ENCODE measurements at places on chromosomes 1 and 21.

- DNase-seq: peak; percentile 84
These were observed 26.2 kb upstream of the EPHA2 start for GRCh38 chr1:16181887-16182719.

GRCh38 chr1:231778009-231778719, 151.6 kb downstream of the DISC1 start:
- peak; percentile 44 for DNase-seq

GRCh38 chr1:59383963-59384362, 87.1 kb downstream of the FGGY start:
- no peak for DNase-seq

GRCh38 chr1:156905651-156906050, 12.1 kb downstream of the PEAR1 start:
- no peak for DNase-seq

DNA sequence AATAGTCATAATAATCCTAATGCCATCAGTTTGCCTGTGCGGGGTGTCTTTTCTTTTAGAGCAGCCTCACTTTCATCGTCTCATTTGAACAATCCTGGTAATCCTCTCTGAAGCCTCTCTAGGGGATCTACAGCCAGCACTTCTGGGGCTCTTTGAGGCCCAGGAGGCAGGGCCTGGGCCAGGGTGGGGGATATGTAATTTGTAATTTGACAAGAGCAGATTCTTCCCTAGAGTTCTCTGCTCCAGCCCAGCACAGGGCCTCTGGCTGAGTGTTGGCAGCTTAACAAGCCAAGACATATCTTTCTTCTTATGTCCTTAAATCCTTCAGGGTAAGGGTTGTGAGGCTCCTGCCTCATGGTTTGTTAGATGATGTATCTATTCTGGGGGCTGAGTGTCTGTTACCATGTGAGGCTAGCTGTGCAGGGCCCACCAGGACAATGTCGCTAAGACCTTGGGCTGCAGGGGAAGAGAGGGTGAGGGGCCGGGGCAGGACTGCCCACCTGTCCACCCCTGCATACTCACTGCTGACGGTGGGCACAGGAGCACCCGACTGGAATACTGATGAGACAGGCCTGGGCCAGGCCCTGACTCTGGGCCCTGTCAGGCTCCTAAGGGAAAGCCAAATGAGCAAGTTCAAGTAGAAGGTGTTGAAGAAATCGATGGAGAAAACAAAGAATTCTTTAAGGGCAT, 45.3 kb upstream of the PARP1 start:
- DNase-seq: no peak

DNA sequence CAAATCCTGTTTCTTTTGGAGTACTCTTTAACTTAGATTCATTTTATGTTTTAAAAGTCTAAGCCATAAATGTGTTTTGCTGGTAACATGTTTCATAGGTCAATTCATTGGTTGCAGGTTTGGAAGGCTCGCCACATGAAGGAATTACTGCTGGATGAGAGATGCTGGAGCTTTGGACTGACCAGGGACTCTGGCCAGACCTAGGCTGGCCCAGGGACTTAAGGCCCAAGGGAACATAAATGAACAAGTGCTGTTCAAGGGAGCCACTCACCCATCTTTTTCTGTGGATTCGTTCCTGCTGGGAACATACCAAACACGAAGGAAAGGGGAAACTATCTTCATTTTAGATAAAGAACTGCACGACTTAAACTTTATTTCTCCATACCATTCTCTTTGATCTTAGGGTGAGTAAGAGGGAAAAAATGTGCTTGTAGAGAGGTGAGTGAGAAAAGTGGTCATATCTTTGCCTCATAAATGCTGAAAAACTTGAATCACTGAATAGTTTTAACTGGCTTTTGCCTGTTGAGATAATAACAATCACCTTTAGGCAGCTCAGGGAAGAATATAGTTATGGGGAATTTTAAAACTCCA, 15.3 kb upstream of the SHCBP1L start:
- DNase-seq: no peak

DNA sequence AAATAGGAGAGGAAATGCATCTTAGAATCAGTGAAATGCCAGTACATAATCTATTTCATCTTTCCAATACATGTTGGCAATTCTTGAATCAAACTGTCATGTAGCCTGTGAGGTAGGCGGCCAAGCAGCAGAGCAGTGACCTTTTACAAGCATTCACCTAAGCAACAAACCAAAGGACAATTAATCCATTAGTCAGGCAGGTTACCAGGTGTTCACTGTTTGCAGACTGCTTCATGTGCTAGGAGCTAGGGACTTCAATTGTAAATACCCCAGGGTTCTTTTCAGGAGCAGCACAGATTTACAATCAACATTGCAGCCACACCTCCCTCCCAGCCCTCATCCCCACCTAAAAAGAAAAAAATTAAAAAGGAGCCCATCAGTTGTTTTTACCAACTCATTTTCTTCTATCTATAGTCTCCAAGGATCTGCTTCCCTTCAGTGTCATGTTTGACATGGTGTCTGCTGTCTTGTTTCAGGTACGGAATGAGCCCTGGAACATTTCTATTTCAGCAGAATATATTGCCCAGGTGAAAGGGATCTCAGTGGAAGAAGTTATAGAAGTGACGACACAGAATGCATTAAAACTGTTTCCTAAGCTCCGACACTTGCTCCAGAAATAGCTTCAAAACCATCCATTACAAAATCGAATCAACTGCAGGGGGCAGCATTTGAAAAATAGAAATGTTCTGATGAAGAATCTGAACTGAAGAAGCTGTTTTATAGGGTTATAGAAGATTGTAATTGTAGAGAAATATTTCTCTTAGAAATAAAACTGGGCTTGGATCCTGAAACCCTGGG, 23.0 kb downstream of the TATDN3 start:
- no peak for DNase-seq

DNA sequence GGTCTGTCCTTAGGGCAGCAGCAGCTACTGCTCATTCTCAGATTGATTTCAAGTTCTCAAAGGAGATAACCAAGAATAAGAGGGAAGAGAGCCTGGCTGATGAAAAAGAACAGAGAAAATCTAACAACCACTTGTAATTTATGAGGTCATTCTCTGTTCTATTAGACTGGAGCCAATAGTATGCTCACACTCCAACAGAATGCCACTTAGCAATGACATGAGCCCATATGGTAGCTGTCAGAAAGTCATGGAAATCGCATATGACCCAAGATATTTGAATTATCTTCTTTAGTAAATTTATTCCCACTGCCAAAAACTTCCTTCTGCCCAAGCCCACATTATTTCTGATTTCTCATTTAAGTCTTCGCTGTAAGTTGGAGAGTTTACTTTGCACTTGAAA, 53.7 kb upstream of the PLA2G4A start:
- no peak for DNase-seq

GRCh38 chr1:232951180-232951579, 769 bp downstream of the NTPCR start:
- DNase-seq: peak; percentile 39

- no peak for DNase-seq
These were observed 174.7 kb downstream of the NRIP1 start for GRCh38 chr21:14890141-14890540.

GRCh38 chr1:235169986-235170385, 8.9 kb upstream of the RBM34 start:
- DNase-seq: no peak

GRCh38 chr1:220680085-220680687, 10.0 kb upstream of the C1orf115 start:
- DNase-seq: no peak

DNA sequence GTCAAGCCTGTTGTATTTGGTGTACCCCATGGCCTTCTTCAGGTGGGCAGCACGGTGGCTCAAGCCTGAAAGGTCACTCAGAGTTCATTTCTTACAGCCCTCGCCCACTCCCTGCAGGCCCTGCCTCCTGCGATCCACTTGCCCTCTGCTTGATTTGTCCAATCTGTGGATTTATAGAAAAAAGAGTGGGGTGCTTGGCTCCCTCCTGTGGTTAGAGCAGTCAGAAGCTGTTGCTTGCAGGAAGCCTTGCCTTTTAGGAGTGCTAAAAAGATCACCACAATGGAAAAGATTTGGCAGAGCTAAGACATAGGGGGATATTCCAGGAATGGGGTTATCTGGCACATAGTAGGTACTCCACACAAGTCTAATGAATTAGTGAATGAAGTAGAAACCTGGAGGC, 108.0 kb upstream of the TRABD2B start:
- no peak for DNase-seq

- DNase-seq: no peak
These were observed 60.4 kb upstream of the ATP1A1 start for GRCh38 chr1:116312681-116313069.

DNA sequence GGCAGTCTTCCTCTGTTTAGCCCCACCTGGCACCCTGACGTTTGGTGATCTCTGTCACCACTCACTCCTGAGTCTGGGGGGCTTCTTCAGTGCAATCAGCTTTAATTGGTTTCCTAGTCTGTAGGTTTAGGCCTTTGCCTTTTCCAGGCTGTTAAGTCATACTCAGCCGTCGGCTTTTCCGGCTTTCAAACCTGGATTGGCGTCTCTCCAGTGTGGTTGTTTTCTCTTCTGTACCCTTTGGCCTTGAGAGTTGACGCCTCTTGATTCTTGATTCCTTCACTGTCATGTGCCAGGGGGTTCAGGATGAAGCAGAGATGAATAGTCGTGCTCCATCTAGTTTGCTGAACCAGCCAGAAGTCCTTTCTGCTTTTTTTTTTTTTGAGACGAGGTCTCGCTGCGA, 24.9 kb downstream of the NCMAP start:
- no peak for DNase-seq

DNA sequence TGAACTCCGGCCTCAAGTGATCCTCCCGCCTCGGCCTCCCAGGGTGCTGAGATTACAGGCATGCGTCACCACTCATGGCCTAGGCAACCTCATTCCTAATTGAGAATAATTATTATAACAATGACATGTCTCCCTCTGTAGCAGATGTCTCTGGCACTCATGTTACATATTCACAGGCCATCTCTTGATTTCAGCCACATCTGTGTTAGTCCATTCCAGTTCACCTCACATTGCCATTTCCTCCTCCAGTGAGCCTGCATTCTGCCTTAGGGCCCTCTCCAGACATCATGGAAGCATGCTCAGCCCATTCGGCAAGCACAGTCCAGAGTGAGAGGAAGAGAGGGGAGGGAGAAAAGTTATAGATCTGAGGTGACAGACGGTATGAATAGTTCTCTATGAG, 32.5 kb downstream of the CDKN2C start:
- DNase-seq: no peak

GRCh38 chr1:179311149-179311700, 17.6 kb downstream of the SOAT1 start:
- DNase-seq: no peak

- no peak for DNase-seq
These were observed 553.8 kb upstream of the PRMT6 start for GRCh38 chr1:106502659-106503058.

DNA sequence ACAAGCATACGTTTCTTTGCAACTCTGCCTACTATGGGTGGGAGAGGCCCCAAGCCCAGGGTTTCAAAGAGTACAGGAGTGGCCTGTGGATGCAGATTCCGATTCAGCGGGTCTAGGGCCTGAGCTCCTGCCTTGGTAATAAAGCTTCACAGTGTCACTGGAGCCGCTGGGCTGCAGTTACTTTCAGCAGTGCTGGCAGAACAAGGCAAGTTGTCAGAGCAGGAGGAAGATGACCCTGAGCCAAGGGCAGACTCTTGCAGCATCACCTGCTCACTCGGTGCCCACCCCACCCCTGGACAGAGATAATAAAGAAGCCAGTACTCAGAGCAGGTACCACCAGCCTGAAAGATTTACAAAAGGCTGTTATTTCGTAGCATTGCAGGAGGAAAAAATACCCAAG, 8.0 kb upstream of the RAP1GAP start:
- no peak for DNase-seq

- DNase-seq: no peak
These were observed 791.0 kb upstream of the ADGRL4 start for GRCh38 chr1:79797487-79797886.

- no peak for DNase-seq
These were observed 218.7 kb downstream of the TM2D1 start for GRCh38 chr1:61506236-61506635.

DNA sequence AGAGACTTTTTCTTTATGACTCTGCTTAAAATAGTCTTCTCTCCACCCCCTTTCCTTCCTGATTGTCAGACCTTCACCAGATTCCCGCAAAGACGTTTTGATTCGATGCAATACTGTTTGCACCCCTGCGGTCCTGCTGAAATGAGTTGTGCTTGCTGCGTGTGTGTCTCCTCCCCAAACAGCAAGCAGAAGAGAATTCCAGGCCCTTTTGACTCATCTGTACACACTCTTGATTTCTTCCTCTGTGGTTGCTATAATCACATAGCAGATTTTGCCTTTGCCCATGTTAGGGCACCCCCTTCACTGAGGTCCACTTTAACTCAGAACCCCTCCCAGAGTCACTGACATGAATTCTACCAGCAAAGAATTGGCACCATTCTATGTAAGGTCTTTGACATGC, 136.5 kb downstream of the ZZZ3 start:
- DNase-seq: no peak

GRCh38 chr1:22137004-22137720, 5.7 kb downstream of the WNT4 start:
- DNase-seq: no peak

DNA sequence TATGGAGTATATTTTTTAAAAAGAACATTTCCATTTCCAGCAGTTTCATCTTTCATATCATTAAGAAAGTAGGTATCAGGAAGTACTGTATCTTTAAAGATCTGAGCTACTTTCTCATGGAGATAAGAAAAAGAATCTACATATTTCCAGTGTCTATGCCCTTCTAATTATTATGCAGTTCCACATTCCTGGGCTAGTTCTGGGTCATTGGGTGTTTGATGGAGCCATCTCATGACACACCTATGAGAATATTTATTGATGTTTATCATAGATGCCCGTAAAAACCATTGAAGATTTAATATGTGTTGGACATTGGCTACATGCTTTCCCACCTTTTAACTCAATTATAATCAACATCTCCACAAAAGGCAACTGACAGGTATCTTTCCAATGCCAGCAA, 21.0 kb downstream of the LCE4A start:
- no peak for DNase-seq

GRCh38 chr1:239511875-239512274, 125.5 kb downstream of the CHRM3 start:
- DNase-seq: no peak

- DNase-seq: no peak
These were observed 326.5 kb downstream of the PDE4B start for GRCh38 chr1:66119148-66119547.

DNA sequence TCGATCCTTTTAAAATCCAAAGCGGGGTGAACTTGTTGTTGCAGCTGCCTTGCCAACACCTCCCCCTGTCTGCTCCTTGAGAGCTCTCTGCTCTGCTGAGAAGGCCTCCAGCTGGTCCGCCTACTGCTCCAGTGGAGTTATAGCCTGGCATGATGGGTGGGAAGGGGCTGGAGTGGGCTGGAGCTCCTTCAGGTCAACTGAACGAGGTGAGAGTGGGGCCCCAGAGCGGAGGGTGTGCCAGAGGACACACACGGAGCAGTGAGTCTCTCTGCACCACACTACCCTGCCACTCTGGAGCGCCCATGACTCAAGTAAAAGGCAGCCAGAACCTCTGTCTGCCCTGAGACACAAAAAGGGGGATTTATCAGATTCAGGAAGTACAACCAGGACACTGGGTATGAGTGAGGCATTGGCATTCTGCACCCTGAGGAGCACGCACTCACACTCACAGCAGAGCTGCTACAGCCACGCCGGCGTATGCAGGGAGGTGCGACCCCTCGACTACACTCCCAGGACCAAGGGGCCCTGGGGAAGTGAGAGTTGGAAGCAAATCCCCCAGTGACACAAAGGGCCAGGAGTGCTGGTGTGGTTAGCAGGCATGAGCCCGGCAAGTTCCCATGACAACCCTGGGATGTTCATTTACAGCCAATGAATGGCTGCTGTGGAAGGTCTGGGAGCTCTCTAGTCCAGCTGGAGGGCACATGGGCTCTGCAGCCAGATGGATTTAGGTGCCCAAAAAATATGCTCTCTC, 28.0 kb upstream of the EVA1B start:
- DNase-seq: no peak

- no peak for DNase-seq
These were observed 62.7 kb downstream of the CAPN2 start for GRCh38 chr1:223775054-223775453.
